ENCODE measurements at places on chromosomes 5 and 9.

DNA sequence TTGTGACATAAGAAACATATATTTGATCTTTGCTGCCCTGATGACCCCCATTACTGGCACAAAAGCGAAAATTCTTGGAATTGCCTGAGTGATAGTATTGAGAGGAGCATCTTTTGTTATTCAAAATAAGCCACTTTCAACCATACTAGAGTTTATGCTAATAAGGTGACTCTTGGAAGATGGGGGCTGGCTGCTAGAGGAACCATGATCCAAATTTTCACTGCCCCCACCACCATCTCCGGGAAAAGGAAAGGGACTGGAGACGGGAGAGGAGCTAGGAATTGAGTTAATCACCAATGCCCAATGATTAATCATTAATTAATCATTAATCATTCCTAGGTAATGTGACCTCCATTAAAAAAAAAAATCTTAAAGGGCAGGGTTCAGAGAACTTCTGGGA is 25.6 kb downstream of the FBXW11 start:
- DNase-seq = no peak

DNA sequence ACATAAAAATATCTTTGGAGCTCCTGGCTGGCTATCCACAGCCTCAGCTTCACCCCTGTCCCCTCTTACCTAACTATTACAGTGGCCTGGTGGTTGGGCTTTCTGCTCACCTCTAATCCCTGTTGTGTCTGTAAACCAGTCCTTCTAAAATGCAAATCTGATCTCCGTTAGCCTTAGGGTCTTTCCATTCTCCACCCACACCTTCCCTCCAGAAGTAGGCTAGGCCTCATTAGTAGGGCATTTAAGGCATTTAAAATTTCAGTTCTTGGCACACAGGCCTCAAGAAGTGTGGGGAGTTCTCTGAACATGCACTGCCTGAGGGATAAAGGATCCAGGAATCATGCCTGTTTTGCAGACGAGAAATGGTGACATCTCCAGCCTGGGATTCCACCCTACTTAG is 26.4 kb upstream of the STC2 start:
- DNase-seq = no peak

DNA sequence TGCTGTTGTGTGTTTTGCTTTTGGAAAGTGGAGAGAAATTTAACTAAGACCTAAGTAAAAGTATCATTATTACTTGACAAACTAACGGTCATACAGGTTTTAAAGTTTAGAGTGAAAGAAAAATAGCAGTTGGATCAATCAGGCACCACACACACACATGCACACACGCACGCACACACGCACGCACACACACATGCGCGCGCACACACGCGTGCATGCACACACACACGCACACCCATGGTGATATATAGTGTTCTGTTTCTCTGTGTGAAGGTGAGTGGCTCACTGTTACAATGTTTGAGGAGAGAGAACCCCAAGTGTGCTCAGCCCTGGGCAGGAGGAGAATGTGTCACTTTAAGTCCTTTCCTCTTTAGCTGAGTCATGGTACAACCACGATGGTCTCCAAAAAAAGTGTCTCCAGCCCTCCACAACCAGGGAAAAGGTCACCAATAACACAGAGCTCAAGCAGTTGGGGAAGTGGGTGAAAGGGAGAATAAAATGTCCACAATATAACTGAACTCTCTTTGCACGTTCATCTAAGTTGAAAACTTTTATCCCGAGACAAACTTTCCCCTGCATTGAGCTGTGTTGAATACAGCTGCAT is 3.2 kb downstream of the ZNF366 start:
- DNase-seq = peak; percentile 86

- peak; percentile 16 for DNase-seq
Observed at GRCh38 chr5:95615164-95615467, 4.8 kb upstream of the GPR150 start.

- no peak for DNase-seq
Observed at GRCh38 chr5:81165493-81166119, 67.5 kb upstream of the CKMT2 start.

DNA sequence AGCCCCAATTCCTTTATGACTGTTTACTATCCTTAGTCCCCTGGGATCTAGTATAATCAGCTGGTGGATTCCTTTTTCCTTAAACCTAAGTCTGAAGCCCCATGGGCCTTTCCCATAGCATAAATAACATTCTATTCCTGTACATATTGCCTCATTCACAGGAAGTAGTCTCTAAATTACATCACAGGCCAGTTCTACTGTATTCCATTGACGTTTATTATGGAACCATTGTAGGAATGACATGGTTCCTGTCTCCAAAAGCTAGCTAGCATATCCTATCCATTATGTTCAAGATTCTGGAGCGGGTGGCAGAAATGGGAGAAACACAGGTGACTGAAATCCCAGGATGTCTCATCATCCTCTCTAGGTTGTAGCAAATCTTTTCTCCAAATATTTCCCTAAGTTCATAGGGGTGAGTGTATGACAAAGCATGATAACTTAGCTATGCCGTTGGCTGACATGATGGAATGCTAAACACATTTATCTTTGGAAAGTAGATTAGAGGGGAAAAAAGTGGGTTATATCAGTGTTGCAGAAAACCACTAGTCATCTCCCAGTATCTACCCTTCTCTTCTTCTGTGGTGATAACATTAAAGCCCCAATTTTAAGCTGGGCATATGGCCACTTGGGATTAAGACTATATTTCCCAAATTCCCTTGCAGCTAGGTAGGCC is 140.1 kb downstream of the FGF1 start:
- DNase-seq = peak; percentile 12

GRCh38 chr9:136107155-136107952 is 11.3 kb downstream of the TMEM250 start:
- DNase-seq = no peak

DNA sequence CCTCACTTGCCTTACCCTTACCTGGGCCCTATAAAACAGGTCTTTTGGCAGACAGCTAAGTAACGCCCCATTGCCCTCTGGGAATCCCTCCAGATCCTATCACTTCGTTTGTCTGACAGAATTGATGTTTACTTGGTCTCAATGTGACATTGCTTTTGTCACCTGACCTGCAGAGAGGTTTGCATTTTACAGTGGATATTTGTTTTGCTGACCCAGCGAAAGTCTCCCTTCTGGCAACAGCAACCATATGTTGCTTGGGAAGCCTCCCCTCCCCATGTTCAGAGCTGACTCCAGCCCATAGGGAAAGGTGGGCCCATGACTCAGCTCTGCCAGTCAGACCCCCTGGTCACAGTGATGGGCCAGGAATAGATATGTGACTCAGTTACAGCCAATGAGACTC is 54.0 kb upstream of the LARP1 start:
- no peak for DNase-seq

GRCh38 chr9:6049798-6050197 is 34.4 kb upstream of the RANBP6 start:
- DNase-seq = peak; percentile 29

DNA sequence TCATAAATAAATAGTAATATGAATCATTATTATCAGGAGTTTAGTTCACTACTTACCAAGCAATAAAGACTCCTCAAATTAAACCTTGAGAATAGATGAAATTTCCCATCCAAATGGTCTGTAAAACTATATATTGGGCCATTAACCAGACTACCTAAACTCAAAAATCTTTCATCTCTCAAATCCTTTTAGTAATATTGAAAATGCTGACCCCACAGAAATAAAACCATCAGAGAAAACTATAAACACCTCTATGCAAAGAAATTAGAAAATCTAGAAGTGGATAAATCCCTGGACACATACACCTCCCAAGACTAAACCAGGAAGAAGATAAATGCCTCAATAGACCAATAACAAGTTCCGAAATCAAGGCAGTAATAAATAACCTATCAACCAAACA is 723.2 kb downstream of the TLE4 start:
- no peak for DNase-seq

DNA sequence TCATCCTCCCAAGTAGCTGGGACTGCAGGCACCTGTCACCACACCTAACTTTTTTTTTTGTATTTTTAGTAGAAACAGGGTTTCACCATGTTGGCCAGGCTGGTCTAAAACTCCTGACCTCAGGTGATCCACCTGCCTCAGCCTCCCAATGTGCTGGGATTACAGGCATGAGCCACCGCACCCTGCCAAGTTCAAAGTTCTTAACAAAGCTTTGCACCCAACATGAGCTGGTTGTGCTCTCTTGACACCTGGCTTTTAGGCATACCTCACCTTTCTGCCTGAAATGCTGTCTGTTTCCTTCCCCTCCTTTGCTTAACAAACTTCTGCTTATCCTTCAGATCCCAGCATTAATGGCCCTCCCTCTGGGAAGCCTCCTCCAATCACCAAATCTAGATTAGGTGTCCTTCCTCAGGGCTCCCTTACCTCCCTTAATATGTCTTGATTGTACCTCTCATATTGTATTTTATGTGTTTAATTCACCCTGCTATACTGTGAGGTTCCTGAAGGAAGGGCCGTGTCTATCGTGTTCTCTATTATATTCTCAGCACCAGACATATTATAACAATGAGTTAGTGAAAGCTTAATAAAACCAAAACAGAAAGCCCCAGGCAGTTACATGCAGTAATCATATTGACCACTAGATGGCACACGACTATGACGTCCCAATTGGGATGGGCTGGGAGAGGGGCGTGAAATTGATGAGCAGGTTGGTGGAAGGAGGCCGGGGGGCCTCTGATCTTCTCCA is 62.9 kb upstream of the PPARGC1B start:
- DNase-seq = peak; percentile 57

DNA sequence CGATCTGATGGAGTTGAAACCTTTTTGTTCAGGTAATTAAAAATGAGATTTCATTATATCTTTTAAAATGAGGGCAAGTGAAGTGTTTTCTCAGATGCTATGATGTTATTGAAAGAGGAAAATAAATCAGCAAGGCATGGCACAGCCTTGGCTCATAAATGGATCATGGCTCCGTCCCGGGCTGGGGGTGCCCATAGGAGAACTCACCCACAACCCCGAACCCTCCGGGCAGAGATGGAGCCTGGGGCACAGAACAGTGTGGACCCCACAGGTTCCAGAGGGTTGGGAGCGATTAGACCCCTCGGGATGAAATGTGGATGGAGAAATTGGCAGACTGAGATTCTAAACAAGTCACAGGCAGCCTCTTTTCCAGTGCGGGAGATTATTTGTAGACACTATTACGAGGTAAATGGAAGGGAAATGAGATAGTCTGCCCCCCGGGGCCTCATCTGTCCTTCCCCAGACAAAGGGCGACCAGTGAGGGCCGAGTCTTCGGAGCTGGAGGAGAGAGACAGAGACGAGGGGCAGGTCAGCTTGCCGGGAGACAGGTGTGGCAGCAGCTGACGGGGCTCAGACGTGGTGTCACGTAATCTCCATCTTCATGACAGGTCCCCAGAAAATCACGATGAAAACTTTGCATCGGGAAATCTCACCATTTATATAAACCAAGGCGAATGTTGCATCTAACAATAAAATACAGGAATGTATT is 33.7 kb downstream of the NDUFS6 start:
- DNase-seq = no peak

- DNase-seq = no peak
Observed at GRCh38 chr5:176413255-176413565, 3.1 kb downstream of the CLTB start.

- DNase-seq = no peak
Observed at GRCh38 chr9:17503196-17503595, 75.7 kb upstream of the SH3GL2 start.

DNA sequence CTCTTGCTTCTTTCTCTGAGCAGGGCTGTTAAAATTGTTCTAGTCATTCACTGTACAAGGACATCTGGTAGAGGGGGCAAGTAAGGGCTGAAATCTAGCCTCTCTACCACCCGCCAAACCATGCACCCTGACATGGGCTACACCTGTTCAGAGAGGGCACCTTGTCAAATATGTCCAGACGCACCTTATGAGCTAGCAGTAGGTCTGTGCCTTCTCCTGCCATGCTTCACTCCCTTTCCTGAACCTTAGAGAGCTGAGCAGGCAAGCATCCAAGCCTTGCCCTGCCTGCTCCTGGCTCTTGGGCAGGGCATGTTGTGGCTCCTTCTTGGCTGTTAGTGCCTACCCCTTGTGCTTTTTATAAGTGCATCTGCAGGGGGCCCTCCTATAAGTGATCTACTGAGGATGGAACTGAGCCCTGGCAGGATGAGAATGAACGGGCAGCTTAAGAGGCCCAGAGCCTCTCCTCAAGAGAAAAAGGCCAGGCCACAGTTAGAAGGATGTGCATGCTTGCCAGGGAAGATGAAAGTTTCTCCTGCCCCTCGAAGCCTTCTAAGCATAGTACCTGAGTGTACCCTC is 3.8 kb upstream of the NEUROG1 start:
- DNase-seq = no peak

DNA sequence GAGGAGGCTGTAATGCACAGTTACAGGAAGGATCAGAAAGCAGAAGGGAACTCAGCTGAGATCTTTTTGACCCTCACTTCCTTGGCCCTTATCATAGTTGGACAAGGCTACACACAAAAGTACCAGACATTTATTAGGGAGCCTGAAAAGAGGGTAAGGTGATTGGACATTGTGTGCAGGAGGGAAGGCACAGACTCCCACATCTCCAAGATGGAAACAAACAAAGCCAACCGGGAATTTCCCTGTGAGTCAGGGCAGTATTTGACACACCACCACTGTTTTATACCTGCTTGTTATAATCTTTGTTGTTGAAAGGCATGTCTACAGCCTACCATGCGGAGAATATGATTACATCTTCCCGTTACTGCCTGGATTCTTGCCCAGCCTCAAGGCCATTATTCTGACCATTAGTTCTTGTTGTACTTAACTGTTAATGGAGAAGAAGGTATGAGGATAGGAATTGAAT is 3.0 kb upstream of the CCNG1 start:
- DNase-seq = no peak

DNA sequence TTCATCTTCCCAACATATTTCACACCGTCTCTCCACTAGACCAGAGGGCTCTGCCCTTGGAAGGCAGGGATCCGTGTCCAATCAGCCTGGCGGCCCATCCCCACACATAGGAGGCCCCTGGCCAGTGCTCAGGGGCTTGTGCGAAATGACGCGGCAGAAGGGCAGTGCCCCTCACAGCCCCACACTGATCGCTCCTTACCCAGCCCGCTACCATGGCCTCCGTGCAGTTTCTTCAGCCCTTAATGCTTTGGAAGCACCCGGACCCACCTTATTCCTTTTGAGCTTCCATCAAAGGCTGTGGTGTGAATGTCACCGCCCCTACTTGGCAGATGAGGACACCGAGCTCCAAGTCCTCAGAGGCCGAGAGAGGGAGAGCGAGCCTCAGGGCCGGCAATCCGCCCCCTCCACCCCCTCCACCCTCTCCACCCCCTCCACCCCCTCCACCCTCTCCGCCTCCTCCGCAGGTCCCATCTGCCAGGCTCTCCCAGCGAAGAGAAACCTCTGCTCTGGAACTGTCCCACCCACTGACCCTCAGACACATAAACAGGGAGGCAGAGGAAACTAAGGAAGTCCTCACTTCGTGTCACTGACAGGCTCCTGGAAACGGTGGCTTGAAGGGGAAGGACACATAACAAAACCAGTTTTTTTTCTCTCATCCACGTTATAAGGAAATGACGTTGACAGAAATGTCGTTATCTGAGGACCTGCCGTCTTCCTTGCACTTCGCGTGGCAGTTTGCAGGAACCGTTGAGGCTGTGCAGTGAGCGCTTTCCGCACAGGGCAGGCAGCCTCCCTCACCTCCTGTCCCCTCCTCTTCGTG is 13.9 kb downstream of the QSOX2 start:
- no peak for DNase-seq

- no peak for DNase-seq
Observed at GRCh38 chr5:73032635-73033034, 76.8 kb downstream of the FCHO2 start.

- DNase-seq = no peak
Observed at GRCh38 chr9:83622433-83622938, 457 bp upstream of the IDNK start.
